ENCODE measurements at places on chromosomes 5 and 9. TPM values are rescaled to one million over a fixed set of nuclear protein-coding genes. Genes with fewer than 3 reads are reported as not detected.

DNA sequence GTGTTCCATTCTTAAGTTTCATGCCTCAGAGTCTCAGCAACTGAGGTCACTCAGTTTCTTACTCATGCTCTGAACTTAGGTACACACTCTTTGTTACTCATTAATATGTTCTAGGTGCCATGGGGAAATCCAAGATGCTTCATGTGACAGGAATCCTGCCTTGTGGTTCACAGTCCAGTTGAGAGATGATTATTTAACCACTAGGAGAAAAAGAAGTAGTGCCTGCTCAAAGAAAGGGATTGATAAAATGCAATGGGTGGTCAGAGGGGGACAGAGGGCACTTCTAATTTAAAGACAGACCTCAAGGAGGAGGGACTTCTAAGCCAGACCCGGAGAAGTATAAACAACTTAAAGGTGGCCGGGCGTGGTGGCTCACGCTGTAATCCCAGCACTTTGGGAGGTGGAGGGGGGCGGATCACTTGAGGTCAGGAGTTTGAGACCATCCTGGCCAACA lies 69.0 kb downstream of the UGCG start:
- no peak for DNase-seq

GRCh38 chr9:92666236-92666635 lies 3.7 kb downstream of the IPPK start:
- no peak for DNase-seq

DNA sequence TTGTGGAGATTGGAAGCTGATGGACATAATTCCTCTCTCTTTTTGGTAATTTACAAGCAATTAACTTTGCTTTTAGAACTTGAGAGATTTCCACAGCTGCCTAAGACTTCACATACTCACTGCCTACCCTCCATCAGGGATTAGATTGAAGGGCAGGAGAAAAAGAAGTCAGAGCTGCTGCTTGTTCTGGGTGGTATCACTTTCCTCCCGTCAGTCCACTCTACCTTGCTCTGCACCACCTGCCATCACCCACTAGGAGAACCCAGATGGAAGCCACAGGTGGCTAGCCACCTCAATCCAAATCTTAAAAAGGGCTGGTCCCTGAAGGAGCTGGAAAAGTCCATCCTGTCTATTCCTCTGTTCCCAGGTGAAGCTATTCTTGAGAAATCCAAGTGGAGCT lies 10.5 kb downstream of the IRF1 start:
- no peak for DNase-seq

GRCh38 chr5:134174841-134175839 lies 1.6 kb downstream of the SKP1 start:
- DNase-seq, result no peak

DNA sequence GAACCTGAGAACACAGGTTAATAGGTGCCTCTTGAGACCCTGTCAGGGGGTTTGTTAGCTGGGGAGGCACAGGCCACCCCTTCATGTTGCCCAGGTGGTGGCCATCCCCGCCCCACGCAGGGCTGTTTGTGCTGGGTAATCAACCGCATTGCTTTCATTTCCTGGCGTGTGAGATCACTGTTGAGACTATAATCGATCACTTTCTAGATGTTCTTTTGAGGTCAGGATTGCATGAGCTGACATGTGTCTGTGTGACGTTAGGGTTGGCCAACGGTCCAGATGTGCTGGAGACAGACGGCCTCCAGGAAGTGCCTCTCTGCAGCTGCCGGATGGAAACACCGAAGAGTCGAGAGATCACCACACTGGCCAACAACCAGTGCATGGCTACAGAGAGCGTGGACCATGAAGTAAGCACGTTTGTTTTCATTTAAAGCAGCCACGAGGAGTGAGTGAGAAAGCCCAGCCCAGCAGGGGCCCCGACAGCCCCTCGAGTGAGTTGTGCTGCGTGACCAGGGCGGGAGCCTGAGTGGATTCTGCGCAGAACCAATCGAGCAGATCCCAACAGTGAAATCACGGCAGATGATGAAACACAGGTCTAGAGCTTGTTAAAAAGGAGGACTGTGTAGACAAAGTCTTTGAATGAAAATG lies 115.0 kb upstream of the CACNA1B start:
- DNase-seq, result no peak

Gene DHFR
- 21.6 TPM for total RNA-seq
